ENCODE measurements at places on chromosomes 7 and 10.

GRCh38 chr7:95517870-95518269, 32.1 kb downstream of the ASB4 start:
- no peak for DNase-seq

DNA sequence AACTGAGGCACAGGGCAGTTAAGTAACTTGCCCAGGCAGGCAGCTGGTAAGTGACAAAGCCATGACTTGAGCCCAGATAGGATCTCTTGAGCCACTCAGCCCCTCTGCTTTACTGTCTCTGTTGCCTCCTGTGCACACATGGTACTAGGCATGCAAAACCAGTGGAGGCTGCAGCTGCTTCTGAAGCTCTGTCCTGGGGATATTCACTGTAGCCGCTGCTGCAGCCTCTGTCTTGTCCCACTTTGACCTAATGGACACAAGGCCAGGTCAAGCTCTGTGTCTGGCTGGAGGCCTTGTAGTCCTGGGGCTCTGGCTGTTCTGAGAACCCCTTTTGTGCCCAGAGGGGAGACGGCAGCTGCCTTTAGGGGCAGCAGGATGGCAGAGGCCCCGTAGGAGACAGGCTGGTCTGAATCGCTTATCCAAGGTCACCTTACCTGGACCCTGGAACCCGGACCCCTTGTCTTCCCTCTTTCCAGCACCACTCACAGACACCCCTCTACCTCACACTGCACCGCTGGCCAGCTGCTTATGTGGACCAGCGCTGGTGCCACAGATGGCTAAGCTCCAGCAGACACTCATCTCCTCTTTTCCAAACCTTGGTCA, 57.6 kb downstream of the TSPAN15 start:
- no peak for DNase-seq

DNA sequence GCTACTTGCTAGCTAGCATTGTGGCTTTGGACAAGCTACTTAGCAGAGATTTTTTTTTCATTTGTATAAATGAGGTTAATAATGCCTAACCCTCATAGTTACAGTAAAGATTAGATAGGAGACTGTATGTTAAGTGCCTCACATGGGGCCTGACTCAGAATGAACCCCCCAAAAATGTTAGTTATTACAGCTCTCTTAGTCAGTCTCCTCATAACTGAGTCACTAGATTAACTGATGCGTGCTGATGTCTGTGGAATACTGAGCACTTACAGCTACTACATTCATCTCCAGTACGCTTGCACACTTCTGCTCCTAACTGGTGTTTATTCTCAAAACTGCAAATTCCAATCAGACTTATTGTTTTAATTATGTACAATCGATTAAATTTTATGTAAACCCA, 315.3 kb downstream of the SNX13 start:
- no peak for DNase-seq

- DNase-seq: no peak
Observed at GRCh38 chr10:17841050-17841449, 31.9 kb downstream of the MRC1 start.

DNA sequence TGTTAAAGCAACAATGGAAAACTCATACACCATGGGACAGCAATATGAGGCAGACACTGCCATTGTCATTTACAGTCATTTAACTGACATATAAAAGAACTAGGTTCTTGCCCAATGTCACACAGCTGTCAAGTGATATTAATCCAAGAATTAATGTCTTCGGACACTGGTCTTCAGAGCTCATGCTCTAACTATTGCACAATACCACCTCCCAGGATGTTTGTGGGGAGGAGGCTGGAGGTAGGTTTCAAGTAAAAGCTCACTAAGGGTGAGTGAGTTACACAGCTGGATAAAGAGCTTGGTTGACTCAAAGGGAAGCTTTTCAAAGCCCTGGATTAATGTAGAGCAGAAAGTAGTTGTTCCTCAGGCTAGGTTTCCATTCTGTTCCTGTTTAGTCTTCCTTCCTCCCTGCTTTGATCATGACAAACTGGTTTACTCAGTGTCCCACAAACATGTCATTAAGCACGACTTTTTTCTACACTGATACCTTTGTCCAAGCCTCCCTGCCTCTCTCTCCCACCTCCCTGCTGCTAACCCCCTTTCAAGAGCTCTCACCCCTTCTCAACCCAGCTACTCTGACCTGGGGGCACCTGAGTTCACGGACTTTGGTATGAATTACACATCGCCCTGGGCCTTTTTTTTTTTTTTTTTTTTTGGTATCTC, 987 bp upstream of the EXOC6 start:
- no peak for DNase-seq

- no peak for DNase-seq
Observed at GRCh38 chr7:148340438-148341280, 249.9 kb upstream of the C7orf33 start.

DNA sequence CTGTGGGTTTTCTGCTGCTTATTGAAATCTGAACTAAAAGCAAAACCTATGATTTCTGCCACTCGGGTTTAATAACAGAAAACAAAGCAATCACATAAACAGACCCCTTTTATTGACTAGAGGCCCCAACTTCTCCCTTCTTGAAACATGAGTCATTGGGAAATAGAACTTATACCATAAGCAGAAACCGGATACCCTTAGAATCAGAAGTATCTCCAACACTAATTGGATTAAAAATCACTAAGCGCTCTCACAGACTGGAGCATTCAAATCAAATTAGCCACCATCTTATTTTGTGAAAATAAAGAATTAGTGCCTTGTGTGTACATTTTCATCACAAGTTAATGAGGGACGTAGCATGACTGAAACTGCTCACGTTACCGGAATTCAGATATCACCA, 206.9 kb downstream of the WDR11 start:
- DNase-seq: no peak

DNA sequence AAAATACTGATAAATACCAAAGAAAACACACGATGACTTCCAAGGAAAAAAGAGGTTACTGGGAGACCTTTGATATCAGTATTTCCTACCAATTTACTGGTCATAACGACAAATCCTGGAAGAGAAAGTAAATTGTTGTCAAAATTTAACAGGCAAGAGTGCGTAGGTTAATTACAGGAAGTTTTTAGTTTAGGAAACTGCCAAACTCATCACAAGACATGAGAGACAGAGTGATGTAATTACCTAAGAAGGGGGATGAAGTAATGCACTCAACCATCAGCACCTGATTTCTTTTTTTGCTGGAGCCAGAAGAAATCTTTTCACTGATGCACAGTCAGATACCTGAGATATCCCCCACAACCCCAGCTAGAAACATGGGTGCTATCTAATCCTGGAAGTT, 16.8 kb downstream of the MACC1 start:
- no peak for DNase-seq

DNA sequence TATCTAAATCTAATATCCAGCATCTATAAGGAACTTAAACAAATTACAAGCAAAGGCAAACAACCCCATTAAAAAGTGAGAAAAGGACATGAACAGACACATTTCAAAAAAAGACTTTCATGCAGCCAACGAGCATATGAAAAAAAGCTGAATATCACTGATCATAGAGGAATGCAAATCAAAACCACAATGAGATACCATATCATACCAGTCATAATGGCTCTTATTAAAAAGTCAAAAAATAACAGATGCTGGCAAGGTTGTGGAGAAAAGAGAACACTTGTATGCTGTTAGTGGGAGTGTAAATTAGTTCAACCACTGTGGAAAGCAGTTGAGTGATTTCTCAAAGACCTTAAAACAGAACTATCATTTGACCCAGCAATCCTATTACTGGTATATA, 334.4 kb upstream of the CACNA2D1 start:
- no peak for DNase-seq

GRCh38 chr10:19835952-19836351, 19.7 kb downstream of the PLXDC2 start:
- no peak for DNase-seq

DNA sequence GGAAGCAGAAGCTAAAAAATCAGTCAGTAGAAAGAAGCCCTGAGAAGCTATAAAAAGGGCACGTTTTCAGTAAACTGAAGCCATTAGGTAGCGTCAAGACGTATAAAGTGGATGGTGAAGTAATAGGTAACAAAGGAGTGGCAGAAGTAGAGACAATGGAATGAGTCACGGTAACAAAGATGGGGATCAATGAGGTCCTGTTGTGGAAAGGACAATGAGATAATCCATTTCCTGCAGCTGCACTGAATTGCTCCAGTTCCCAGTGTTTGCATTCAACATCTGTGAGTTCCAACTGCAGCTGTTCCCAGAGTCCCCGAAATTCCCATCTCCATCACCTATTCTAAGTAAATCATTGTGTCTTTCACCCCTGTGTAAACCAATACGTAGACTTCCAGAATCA, 4.8 kb upstream of the HYCC1 start:
- no peak for DNase-seq

GRCh38 chr10:73923935-73924598, 13.1 kb downstream of the PLAU start:
- DNase-seq: no peak

DNA sequence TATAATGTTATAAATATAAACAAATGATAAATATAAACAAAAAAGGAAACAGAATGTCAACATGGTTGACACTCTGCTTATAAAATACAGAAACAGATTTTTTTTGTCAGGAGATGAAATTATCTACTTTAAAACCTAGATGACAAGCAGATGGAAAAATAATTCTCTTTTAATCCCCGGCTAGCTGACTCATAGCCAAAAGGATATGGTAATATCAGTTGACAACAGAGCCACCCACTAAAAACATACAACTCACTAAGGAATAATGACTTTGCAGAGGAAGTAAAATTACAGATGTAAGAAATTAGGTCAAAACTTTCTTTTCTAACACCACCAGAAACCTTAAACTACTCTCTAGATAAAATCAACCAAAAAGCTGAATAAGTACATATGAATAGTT, 131.1 kb upstream of the ABCB5 start:
- no peak for DNase-seq

DNA sequence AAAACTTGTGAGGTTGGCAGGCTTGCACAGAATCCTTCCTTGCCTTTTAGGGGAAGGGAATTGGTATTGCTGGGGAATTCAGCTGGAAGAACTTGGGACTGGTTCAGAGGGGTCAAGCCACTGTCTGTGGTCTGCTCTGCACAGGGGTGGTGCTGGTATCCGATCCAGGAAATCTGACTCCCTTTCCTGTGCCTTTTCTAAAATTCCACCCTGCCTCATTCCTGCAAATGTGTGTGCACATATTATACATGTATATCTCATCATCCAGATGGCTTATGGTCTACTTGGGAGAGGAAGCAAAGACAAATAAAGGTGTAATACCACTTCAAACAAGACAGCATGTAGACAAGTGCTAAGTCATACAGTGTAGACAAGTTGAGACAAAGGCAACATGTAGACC, 14.3 kb downstream of the UBTD1 start:
- DNase-seq: no peak
